NCI-H1694 treated with DMSO at 0.1 percent for 48 hours (cell line): ENCODE measurements at places on chromosomes 1 and 21.

DNA sequence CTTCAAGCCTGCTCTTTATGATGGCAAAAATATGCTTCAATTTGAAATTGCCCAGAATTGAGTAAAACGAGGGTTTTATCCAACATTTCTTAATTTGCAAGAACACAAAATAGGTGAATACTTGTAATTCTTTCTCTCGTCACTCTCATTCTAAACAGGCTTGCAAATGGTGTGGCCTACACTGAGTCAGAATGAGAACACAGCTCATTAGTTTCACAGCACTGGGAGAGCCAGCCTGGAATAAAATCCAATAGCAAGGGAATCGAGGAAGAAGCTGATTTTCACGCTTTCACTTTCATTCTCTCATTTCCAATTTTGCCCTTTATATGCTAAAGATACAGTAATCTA, 537.5 kb downstream of the LTN1 start:
- DNase-seq, result no peak

GRCh38 chr1:157119008-157119407, 19.2 kb downstream of the ETV3 start:
- DNase-seq, result no peak

DNA sequence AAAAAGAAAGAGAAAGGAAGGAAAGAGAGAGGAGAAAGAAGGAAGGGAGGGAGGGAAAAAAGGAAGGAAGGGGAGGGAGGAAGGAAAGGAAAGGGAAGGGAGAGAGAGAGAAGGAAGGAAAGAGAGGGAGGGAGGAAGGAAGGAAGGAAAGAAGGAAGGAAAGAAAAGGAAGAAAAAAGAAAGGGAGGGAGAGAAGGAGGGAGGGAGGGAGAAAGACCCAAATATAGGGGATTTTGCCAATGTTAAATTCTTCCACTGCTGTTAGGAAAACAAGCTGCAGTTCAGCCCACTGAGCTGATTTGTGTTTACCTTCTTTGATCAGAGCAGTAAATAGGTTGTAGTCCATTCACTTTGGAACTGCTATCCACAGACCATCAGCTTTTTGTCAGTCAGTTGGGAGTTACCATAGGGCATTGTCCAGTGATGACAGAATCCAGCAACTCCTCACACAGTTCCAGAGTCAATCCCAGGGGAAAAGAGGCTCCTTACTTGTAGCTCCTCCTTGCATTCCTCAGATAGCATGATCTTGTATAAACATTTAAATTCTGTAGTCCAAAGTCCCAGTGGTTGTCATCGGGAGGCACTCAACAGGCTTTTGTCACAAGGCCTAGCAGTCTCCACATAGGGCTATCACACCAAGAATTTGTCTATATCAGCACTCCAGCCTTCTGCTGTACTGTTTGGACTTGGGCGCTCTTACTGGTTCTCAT, 13.5 kb upstream of the PPP1R8 start:
- no peak for DNase-seq

GRCh38 chr1:199909137-199909536, 118.4 kb upstream of the NR5A2 start:
- no peak for DNase-seq

GRCh38 chr21:29102791-29103257, 27.6 kb upstream of the MAP3K7CL start:
- no peak for DNase-seq

GRCh38 chr1:208240662-208241355, 3.4 kb downstream of the PLXNA2 start:
- DNase-seq, result peak; percentile 16

DNA sequence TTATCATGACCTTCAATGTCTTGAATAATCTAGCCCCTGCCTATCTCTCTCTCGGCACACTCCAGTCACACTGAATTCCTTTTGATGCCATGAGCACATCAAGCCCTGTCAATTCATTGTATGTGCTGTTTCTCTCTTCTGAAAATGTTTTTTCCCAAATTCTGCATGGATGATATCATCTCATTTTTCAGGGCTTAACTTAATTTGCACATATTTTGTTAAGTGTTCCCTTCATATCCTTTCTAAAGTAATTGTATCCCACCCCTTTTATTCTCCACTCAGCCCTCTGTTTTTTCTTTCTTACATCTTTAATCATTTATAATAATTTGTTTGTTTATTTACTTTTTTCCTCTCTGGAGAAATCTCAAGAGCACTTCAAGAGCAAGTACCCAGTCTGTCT, 149.9 kb downstream of the ZNF326 start:
- DNase-seq, result no peak

- DNase-seq, result no peak
Measured at GRCh38 chr1:6985549-6986276, 200.5 kb downstream of the CAMTA1 start.

DNA sequence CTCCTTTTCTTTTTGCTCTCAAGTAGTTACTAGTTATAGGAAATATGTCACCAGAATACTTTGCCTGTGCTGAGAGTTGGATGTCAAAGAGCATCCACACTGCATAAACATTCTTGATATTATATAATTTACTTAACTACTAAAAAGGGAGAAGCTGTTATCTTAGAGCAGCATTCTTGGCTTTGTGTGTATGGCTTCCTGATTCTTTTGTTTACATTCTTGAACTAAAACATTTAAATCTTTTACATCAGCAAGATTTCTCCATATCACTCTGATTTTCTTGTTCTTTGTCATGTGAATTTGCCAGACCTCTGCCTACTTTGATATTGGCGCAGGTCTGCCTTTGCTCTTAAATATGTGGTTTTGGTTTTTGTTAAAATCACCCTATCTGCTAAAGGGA, 48.8 kb downstream of the SUCO start:
- DNase-seq, result no peak

GRCh38 chr1:238257018-238257621, 366.4 kb upstream of the ZP4 start:
- DNase-seq, result no peak

DNA sequence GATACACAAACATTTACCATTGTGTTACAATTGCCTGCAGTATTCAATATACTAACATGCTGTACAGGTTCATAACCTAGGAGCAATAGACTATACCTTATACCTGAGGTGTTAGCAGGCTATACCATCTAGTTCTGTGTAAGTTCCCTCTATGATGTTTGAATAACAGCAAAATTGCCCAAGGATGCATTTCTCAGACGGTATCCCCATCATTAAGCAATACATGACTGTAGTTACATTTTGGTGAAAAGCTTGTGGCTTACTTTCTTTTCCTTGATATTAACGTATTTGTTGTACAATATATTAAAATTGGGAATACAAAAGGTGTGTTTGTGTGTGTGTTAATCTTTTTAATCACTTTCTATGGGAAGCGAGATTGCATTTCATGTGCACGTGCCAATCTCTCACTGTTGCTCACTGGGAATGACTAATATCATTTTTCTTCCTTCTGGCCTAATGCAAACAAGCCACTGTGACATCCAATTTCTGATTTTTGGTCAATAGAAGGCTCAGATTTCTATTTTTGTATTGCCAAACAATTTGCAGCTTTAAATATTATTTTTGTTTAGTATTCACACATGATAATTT, 36.7 kb upstream of the WLS start:
- no peak for DNase-seq

DNA sequence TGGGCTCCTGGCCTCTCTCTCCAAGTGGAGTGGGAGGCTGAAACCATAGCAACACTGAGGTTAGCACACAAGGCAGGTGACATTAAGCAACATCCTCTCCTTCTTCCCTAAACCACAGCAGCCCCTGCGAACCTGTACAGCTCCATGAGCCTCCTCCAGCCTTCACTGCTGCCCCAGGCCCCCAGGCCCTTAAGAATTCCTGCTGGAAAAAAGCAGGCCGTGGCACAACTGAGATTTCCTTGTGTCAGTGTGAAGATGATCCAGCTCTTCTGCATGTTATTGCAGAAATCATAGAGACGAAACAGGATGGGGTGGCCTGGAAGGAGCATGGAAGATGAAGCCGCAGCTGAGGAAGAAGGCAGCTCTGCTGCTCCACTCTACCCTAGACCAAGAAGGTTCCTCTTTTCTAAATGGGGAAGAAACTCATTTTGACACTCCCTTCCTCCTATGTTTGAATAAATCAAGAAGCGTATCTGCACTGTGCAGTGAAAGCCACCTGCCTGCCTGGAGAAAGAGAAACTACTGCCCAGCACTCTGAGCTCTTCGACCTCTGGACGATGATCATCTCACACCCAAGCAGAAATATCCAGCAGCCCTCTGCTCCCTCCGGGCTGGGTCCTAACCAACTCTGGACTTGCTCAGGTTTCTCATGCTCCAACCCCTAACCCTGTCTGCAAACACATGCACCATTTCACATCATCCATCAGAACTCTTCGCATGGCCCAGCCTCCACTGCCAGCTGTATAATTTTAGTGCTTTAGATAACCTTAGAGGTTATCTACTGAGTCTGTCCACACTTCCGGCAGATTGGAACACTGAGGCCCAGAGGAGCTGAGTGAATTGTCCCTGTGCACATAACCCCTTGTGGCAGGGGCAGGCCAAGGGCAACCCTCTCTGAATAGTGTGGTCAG, 20.7 kb downstream of the SH3BP5L start:
- no peak for DNase-seq

DNA sequence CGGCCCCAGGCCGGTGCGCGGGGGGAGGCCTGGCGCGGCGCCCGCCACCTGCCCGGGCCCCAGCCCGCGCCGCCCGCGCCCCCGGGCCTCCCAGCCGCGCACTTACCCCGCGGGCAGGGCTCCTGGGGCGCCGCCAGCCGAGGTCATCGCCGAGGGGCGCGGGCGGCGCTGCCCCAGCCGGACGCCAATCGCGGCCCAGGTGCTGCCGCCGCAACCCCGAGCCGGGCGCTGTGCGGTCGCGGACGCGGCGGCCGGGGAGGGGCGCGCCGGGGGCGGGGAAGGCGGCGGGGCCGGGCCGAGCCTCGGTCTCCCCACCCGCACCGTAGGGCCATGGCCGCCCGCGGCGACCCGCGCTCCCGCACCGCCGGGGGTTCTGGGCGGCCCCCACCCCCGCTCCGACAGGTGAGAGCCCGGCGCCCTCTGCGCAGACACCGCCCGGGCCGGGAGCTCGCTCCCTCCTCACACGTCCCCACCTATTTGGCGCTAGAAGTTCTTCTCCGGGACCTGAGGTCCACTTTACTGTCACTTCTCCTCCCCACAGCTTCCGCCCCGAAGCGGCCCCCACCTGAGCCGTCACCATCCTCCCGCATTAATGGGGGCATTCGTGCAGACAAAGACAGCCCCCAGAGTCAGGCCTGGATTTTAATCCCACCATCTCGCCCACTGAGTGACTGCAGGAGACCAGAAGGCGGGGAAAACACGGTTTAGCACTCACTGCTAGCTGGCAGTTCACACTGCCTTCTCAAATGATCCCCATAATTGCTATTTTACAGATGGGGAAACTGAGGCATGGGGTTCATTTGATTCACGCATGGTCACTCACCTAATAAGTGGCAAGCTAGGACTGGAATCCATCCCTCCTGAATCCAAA, at the start of gene TTC39A:
TTC39A (minus strand) TSS at position 232 of the 871 bp plus-strand sequence; CDS start at position 147, 85 bp downstream.
- DNase-seq, result no peak

GRCh38 chr1:203097001-203097400, 11.2 kb upstream of the MYOG start:
- no peak for DNase-seq
